ENCODE measurements at places on chromosomes 12 and 14.

- no peak for DNase-seq
Measured at GRCh38 chr12:114735011-114735410, 51.0 kb upstream of the TBX3 start.

DNA sequence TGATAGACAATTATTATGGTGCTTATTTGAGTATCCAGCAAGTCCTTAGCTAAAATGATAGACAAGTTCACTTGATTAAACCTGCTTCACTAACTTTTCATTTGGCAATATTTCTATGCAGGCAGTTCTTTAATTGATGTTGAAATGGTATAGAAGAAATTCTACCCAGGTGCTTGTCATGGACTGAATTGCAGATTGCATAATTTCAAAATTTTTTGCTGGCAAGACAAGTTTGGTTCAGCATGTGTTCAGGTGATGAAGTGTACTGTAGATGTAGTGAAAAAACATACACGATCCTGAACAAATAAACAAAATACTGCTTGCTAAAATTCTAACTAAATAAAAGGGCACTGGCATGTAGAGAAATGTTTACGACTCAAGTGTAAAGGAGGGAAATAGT, 189.0 kb downstream of the FOXA1 start:
- no peak for DNase-seq

DNA sequence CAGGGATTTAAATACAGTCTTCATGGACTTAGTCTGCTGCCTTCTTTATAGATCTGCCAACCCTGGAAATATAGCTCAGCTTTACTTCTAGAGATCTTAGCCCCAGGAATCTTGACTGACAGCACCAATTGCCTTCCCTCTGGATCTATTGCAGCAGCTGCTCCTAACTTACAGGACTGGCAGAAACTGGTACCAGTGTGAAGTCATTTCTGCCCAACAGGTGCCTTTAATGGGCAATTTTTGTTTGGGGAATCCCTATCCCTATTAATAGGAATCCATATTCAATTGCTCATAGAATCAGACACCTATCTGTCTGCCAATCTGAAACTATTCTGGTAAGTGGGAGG, 27.2 kb downstream of the SPX start:
- no peak for DNase-seq

DNA sequence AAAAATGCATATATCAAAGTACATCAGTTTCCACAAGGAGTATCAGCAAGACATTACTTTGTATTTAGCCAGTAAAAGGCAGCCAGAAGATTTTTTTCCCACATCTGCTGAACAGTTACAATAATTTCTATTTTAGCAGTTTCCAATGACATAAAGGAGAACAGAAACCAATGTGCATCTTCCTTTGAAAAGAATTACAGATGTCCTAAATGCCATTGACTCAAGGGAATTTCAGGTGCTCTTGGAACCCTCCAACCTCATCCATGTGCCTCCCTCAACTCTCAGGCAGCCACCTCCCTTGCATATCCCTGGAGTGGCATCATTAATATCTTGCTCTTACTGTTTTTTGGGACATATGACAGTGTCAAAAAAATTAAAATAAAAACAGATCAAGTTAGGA, 62.2 kb upstream of the ST8SIA1 start:
- no peak for DNase-seq

- DNase-seq = no peak
Measured at GRCh38 chr12:46977871-46978375, 101.5 kb upstream of the PCED1B start.

DNA sequence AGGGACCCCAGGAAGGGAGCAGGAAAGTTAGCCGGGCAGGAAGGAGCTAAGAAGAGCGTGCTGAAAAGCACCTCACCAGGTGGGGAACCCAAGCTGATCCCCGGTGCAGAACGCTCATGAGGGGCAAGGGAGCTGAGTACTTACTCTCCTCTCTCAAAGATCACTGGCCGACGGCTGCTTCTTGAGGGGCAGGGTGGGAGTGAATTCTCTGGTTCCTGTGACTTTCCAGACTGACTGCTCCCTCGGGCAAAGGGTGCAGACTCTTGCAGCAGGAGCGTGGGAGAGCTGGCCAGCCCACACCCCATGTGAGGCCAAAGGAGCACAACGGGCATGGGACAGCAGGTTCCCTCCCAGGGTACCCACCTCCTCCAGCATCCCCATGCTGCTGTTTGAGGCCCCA, 44.9 kb upstream of the DIO3 start:
- no peak for DNase-seq

GRCh38 chr12:109521831-109522230, 44.4 kb downstream of the UBE3B start:
- no peak for DNase-seq

GRCh38 chr12:51687177-51687576, 96.1 kb downstream of the SCN8A start:
- DNase-seq = no peak

DNA sequence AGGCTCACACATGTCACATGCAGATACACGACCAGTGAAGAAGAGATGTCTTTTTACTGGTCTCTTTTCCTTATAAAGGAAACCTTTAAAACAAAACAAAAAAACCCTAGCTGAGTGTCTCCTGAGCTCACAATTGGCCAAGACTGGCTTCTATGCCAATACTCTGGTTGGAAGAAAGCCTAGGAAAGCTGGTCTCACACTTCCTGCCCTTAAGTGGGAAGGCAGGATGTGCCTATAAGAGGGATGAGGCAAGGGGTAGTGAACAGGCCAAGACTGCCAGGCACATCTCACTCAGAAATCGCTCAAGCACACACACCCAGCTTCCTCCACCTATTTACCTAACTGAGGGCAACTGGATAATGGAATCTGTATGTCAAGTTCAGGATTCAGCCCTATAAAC, 50.0 kb downstream of the SOCS2 start:
- DNase-seq = no peak

DNA sequence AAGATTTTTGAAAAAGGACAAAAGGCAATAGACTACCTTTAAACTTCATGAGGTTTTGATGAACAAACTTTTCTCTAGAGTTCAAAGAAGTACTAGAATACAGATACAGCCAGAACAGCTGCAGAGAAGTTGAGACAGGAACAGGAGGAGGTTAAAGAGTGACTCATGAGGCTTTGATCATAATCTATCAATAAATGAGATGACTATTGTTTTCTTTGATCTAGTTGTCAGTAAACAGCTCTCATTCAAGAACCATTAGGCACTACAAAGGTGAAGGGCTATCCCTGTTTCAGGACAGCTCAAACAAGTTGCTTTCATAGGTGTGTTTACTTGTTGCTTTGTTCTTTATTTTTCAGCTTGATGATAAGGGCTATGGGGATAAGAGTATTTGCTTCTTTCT, 2.4 kb downstream of the WASHC3 start:
- no peak for DNase-seq

- no peak for DNase-seq
Measured at GRCh38 chr14:106694638-106695393, 1168.4 kb downstream of the TMEM121 start.

GRCh38 chr12:68831751-68832503, 23.9 kb downstream of the MDM2 start:
- DNase-seq = no peak

DNA sequence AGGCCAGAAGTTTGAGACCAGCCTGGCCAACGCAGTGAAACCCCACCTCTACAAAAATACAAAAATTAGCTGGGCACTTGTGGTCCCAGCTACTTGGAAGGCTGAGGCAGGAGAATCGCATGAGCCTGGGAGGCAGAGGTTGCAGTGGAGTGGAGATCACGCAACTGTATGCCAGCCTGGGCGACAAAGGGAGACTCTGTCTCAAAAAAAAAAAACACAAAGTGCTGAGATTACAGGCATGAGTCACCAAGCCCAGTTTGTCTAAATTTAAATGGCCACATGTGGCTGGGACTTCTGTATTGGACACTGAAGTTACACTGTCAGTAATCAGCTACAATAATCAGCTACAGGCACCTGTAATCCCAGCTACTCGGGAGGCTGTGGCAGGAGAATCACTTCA, 100.9 kb upstream of the AEBP2 start:
- peak; percentile 25 for DNase-seq

DNA sequence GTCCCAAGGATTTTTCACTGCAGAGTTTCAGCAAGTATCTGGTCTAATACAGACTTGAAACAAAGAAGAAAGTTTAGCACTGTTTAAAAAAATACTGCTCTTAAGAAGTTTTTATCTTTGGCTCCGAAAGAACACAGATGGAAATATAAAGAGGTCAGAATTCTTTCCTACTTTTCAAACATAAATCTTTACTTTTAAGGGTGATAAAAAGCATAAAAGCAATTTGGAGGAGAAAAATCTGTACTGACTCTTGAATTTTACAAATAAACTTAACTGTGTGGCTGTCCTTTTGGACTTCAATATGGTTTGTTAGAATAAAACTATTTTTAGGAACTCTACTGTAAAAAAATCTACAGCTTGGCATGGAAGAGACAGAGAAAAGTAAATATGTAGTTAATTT, 27.6 kb upstream of the ISM2 start:
- no peak for DNase-seq

DNA sequence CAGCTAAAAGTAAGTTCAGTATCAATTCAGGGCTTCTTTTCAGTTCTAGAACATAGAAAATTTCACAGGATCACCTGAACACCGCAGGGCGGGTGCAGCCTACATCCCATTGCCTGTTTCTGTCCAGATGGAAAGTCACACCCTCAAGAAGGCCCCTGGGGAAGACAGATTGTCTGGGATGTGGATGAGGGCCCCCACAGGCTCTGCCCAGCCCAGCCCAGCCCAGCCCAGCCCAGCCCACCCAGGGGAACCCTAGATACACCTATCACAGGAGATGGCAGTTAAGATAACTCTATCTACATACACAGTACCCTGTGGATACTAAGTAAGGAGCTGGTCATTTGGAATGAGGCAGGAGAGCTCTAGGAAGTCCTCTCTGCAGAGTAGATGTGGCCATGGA, 68.4 kb downstream of the DPF3 start:
- DNase-seq = no peak

Measured in COLO829 (cell line).